ENCODE measurements at places on chromosomes 5 and 9. TPM values are rescaled to one million over a fixed set of nuclear protein-coding genes. Genes with fewer than 3 reads are reported as not detected.

- no peak for DNase-seq
Measured at GRCh38 chr9:6551136-6551535, 94.4 kb downstream of the GLDC start.

- DNase-seq, result no peak
Measured at GRCh38 chr9:72306761-72307160, 58.2 kb downstream of the ZFAND5 start.

- DNase-seq, result no peak
Measured at GRCh38 chr9:91033797-91034196, 232.2 kb downstream of the SYK start.

- DNase-seq, result no peak
Measured at GRCh38 chr9:137071282-137071681, 925 bp upstream of the SAPCD2 start.

- no peak for DNase-seq
Measured at GRCh38 chr5:173750538-173751265, 134.3 kb upstream of the BOD1 start.

GRCh38 chr9:103942200-103942599 is 151.9 kb upstream of the SMC2 start:
- DNase-seq, result no peak

DNA sequence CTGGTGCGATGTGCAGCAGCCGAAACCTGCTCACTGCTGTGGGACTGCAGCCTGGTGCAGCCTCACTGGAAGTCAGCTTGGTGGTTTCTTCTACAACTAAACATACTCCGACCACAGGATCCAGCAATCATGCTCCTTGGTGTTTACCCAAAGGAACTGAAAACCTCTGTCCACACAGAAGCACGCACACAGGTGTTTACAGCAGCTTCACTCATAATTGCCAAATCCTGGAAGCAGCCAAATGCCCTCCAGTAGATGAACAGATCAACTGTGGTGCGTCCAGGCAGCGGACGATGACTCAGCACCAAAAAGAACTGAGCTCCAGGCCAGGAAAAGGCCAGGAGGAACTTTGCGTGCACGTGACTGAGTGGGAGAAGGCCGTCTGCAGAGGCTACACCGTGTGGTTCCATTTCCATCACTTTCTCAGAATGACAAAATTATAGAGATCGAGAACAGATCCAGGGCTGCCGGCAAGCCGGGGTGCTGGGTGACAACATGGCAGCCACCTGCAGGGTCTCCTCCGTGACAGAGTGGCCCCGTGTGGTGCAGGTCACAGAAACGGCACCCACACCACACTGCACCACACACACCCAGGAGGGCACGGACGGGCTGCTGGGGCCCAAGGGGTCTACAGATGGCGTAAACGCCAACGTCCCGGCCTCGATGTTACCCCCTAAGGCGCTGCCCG is 23.1 kb upstream of the NSMF start:
- no peak for DNase-seq

DNA sequence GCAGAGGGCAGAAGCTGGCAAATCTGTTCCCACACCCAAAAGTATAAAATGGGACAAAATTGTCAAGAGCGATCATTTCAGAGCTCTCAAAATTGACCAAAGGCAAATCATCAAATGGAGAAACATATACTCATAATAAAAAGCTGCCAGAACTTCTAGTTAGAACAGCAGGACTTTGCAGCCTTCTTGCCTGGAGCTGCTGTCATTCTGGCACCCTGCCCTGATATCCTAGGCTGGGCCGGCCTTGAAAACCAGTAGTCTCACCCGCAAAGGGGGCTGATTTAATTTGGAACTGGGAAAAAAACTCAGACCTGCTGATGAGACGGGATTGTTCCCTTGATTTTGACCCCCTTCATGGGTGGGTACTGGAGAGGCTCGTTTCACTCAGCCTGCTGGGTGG is 18.5 kb downstream of the OR2V1 start:
- no peak for DNase-seq

GRCh38 chr5:14183187-14183939 is 40.2 kb downstream of the TRIO start:
- DNase-seq, result no peak

GRCh38 chr5:1737790-1738405 is 61.7 kb downstream of the MRPL36 start:
- DNase-seq, result no peak

GRCh38 chr9:35756275-35757225 is 2.5 kb upstream of the MSMP start:
- DNase-seq, result peak; percentile 46

DNA sequence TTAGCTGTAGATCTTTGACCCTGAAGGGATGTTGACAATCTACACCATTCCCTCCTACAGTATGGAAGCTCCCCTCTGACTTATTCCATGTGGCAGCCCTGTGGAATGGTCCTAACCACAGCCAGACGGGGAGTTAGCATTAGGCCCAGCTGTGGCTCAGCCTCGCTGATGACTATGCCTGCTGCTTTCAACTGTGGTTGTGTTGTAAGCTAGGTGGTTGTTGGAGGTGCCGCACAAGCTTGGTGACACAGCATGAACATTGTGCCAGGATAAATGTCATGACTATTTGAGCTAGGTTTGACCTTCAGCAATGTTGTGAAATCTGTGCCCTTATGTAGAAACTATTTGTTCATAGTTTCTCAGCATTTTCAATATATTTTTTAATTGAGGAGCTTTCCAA is 40.6 kb downstream of the SGCD start:
- DNase-seq, result no peak

GRCh38 chr5:8730194-8730593 is 815.7 kb downstream of the SEMA5A start:
- DNase-seq, result no peak

DNA sequence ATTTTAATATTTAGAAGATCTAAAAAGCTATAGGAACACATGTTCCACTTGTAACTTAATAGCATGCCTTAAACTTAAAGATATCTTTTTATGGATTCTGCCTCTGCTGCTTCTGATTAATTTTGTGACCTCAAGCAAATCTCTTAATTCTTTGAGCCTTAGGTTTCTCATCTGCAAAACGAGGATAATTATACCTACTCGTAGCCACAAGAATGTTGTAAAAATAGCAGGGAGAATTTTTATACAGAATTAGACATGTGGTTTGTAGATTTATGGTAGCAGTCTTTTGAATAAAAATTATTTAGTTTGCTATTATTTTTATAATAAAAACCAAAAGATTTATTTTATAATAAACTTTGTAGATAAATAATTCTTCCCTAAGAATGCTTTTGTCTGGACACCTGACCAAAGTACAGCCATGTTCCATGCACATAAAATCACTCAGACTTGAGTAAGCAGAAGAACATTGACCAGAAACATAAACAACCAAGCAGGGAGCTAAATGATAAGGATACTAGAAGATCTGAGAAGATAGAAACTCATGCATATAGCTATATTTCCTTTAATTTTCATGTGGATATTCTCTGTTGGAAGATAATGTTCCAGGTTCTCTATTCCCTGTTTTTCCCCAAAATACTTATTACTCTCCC is 18.5 kb downstream of the C9orf85 start:
- no peak for DNase-seq

- DNase-seq, result no peak
Measured at GRCh38 chr9:94005272-94005901, 50.2 kb upstream of the BARX1 start.

GRCh38 chr5:77741608-77742007 is 34.5 kb downstream of the TBCA start:
- DNase-seq, result no peak

GRCh38 chr5:17805227-17805825 is 171.1 kb downstream of the TAF11L14 start:
- DNase-seq, result no peak

DNA sequence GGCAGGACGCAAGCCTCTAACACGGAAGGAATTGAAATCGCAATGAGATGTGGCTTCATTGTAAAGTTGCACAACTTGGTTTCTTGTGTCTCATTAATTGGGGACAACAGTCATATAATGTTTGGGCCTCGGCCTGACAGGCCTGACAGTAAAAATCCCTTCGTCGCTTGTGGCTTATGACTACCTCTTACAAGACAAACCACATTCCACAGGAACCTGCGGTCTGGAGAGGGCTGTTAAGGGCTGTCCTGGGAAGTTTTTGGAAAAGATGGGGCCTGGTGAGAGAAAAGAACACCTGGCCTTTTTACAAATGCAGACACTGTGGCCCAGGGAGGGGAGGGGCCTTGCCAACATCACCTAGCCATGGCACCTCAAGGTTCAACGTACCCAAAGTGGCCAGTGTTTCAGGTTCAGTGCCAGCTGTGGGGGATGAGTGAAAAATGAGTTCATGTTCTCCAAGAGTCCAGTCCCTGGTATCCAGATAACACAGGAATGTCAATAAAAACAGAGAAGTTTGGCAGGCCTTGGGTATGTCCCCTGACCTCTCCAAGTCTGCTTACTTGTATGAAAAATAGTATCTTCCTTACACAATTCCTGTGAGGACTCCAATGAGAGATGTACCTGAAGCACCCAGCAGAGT is 22.2 kb downstream of the SHB start:
- no peak for DNase-seq

DNA sequence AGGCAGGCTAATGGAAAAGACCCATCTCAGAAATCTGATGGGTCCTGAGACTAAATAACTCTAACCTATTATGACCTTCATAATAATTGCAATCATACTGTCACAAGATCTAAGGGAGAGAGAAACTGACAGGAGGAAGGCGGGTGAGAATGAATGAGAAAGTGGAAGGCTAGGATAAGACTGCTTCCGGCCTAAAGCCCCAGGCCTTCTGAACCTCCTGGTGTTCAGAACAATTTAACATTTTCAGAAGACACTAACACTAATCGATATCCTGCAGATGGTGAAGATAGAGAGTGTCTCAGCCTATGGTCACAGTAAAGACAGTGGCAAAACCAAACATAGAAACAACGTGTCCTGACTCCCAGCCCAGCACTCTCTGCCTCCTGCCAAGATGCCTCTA is 1.2 kb downstream of the RPS14 start:
- DNase-seq, result no peak

DNA sequence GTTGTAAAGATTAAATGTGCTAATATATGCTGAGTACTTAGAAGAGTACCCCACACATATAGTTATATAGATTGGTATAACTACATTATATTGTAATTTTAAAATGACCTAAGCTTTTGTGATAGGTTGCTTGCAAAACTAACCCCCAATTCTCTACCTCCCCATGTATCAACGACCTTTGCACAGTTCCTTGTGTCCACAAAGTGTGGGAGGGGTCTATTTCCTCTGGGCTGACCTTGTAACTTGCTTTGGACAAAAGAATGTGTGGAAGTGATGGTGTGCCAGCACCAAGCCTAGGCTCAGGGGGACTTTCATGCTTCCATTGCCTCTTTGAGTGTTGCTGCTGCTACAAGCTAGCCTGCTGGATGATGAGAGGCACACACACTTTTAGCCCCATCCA is 20.6 kb downstream of the C5 start:
- DNase-seq, result no peak

- DNase-seq, result no peak
Measured at GRCh38 chr5:124332273-124332672, 414.2 kb downstream of the ZNF608 start.

DNA sequence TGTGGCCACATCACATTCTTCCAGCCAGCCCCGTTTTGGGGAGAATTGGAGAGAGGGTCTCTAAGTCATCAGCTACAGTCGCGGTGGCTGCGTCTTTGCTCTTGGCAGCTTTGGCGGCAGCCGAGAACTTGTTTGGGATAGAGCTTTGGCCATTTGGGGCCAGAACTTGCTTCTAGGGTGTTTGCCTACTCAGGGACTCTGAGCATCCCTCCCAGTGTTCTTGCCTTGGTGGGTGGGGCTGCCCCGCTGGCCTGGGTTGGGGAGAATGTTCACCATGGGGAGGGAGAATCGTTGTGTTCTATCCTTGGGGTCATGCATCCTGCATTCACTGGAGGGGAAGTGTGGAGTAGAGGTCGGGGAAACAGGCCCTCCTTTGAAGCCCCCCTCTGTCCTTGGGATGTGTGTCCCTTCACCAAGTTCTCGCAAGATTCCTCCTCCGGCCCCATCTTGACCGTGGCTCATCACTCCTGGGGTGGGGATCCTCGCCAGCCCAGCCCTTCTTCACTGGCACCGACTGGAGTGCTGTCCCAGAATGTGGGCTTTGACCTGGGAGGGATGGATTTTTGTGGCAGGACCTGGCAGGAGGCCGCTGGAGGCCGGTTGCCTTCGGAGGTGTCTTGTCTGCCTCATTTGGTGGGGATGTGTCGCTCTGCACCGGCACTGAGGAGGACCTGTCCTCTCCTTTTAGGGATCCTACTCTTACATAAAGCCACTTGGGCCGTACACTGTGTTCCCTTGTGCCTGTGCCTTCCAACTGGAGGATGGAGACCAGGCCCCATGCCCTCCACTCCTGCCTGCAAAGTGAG is 3.5 kb downstream of the PHF2 start:
- DNase-seq, result no peak

GRCh38 chr9:109114670-109115069 is 5.1 kb downstream of the TMEM245 start:
- no peak for DNase-seq

ADAMTS6 gene
- 2.1 TPM for polyA plus RNA-seq

TAF11L5 gene
- not detected for polyA plus RNA-seq

COL5A1 gene
- polyA plus RNA-seq, result 113 TPM

EGFLAM gene
- 11.5 TPM for polyA plus RNA-seq

SV2C gene
- polyA plus RNA-seq, result 0.31 TPM

LOX gene
- polyA plus RNA-seq, result 30.9 TPM

STK32A gene
- polyA plus RNA-seq, result 16.2 TPM

PCDHB2 gene
- 11.5 TPM for polyA plus RNA-seq

ZNF883 gene
- 9.0 TPM for polyA plus RNA-seq

ENDOG gene
- 13.2 TPM for polyA plus RNA-seq

FAM221B gene
- polyA plus RNA-seq, result not detected
